ENCODE measurements at places on chromosomes 12 and 14.

- no peak for DNase-seq
Observed at GRCh38 chr12:823028-823698, 70.8 kb downstream of the WNK1 start.

DNA sequence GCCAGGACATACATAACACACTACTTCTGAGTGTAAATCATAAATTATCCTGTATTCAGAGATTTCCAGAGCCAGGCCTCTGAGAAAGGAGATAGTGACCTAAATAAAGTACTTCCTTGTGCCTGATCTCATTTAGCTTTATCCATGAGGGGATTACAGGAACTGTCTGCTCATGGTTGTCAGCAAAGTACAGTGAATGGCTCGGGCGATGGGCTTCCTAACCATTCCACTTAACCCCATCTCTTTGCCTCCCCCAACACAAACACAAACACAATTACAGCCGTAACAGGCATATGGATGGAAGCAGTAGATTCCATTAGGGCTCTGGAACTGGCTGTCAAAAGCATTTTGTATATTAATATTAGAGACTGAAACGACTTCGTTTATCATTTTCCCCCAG is 206.7 kb upstream of the CPNE8 start:
- DNase-seq: no peak

DNA sequence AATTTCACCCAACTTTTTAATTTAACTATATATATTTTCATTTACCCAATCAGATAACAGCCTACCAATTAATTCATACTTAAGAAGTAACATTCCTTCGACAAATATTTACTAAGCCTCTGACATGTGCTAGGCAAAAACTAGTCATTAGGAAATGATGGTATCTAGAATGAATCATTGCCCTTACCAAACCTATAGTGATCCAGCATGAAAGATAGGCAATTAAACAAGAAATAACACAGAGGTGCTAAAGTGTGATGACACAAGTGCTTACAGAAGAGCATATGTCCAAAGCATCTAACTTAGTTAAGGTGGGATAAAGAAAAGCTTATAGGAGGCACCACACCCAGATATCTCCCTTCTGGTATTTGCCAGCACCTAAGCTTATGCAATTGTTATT is 166.5 kb upstream of the RASSF8 start:
- DNase-seq: no peak

GRCh38 chr12:45688183-45688582 is 41.3 kb upstream of the ARID2 start:
- DNase-seq: no peak

- DNase-seq: peak; percentile 69
Observed at GRCh38 chr12:120944645-120945217, 33.6 kb upstream of the HNF1A start.

All from transverse colon (tissue), 4 donors.